ENCODE measurements at places on chromosomes 16 and 17.

DNA sequence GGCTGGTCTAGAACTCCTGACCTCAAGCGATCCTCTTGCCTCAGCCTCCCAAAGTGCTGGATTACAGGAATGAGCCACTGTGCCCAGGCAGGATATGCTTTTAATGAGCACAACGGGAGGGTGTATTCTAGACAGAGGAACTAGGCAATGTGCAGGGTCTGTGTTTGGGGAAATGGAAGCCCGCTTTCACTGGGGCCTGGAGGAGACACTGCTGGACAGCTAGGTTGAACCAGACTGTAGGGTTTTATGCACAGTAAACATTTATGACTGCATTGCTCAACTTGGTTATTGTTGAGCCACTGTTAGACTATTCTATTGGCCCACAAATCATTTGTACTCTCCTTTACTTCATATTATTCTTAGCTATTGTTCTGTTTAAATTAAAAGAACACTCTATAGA, 10.2 kb upstream of the SIAH1 start:
- no peak for DNase-seq

DNA sequence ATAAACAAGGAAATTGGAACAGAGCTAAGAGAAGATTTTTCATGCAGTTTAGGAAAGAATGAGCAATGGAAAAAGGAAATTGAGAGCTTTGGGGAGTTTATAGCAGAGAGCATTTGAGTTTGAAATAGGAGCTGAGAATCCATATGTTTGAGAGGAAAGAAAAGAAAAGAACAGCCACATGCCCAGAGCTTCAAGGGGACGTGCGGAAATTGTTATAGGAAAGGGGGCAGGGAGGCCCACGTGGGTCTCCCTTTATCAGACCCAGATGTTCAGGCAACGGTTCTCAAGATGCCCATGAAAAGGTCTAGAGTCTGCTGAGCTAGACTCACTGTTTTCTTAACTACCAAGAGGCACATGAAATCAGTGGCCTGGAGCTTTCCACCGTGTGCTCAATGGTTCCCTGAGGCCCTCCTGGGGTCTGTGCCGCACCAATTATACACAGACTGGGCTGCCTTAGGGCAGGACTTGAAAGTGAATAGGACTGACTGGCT, 31.2 kb downstream of the CHD9 start:
- DNase-seq = no peak

- no peak for DNase-seq
Observed at GRCh38 chr17:40515491-40516041, 14.1 kb upstream of the TNS4 start.

DNA sequence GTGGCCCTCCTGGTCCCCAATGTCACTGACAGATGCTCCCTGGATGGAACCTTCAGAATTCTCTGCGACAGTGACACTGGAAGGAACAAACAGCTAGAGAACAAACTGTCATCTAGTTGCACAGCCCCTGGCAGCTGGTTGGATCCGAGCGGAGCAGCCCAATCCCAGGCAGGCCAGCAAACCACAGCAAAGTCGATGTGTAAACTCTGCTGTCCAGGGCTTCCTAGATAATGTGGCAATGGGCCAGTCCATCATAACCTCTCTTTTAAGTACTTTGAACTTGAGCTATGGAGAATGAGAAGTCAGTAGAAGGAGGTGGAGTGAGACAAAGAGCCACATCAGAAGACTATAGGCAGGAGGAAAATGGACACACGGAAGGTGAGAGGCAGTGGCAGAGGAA, 323.0 kb downstream of the CBLN1 start:
- no peak for DNase-seq

- no peak for DNase-seq
Observed at GRCh38 chr16:1553946-1554825, 20.7 kb downstream of the TMEM204 start.

DNA sequence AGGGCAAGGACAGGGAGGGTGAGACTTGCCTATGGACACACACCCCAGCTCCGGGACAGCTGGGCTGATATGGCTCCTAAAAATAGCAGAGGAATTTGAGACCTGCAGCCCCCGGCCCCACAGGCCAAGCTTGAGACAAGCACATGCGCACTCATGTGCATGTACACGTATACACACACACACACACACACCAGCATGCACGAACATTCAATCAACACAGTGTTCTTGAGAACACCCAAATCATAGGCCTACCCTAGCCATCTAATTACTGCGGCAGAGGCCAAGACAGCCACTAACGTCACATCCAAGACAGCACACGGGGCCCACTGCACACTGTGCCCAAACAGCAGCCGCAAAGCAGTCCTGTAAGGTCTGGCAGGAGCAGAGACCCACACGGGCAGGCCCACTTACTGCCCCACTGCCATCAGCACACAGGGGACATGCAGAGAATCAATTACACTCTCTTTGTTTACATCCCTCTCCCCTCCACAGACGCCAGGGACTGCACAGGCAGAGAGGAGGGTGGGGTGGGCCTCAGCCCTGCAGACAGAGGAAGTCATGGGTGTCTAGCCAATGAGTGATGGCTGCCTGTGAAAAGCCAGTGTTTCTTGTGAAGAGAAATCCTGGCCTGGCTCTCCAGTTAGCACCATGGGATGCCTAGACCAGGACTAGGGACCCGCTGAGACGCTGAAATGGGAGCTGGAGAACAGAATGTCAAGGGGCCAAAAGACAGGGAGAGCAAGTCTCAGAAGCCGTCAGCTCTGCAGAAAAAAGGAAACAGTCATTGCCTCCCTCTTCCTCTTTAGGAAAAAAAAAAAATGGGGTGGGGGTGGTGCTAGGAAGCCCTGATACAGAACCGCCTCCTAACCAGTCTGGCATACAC, 39.3 kb downstream of the MYO18A start:
- no peak for DNase-seq
